Left ventricle myocardium inferior (tissue), 1 donor: ENCODE measurements at places on chromosomes 3 and 15. TPM values are rescaled to one million over a fixed set of nuclear protein-coding genes. Genes with fewer than 3 reads are reported as not detected.

GRCh38 chr3:140143367-140144069 is 208.5 kb downstream of the CLSTN2 start:
- DNase-seq: no peak

DNA sequence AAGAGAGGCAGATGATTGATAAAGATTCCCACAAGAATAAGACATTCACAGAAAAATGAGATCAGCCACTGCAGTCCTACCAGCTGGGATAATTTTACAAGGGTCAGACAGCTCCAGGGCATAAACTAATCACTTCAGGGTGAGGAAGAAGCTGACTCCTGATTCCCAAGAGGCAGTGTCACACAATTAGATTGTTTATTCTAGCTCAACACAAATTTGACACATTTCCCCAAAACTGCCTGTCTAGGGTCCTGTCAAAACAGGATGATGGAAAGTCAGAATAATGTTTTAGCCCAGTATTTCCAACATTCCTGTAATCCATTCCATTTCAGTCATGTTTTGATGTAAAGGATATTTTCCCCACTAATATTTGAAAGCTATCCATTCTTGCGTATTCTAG is 110.8 kb downstream of the TNIK start:
- no peak for DNase-seq

The CPN2 gene
- total RNA-seq: 2.4 TPM

GRCh38 chr3:3281024-3281423 is 101.5 kb upstream of the CRBN start:
- no peak for DNase-seq

- DNase-seq: no peak
Observed at GRCh38 chr3:29977360-29977759, 629.0 kb upstream of the TGFBR2 start.

DNA sequence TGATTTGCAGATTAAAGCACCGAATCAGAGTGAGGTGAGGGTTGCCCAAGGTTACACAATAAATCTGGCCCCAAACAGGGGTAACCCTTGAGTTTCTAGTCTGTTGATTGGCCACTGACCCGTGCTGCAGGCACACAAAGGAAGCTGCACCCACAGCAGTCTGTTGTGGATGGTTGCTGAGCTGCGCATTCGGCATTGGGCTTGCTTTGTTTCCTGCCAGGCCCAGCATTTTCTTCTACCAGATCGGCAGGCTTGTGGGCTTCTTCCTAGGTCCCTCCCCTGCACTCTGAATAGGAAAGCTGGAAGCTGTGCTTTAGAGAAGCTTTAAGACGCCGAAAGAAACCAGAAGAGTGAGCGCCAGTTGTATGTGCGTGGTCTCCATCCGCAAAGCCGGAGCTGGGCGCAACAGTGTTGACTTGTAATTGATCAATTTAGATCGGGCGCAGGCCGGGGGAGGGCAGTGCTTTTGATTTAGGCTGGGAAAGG is 12.1 kb downstream of the B3GNT5 start:
- peak; percentile 32 for DNase-seq

DNA sequence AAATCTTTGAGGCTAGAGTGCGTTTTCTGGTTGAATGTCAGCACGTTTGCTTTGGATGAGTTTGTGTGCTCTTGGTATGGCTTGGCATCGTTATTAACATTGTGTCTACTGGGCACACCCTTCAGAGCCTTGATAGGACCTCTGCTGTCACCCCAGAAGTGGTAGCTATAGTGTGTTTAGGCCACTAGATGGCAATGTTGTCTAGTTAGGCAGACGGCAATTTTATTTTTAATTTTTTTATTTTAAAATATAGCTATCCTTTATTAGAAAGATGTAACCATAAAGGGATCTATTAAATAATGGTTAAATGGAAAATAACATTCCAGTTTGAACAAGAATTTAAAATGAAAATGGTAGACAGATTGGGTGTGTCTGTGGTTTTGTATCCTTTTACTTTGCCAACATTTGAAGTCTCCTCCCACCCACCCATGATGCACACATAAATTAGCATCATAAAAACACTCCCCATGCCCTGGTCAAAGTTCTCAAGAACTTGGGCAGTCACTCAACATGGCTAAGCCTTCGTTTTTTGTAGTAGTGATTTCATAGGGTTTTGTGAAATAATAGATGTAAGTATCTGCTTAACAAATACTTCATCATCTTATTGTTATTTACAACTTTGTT is 200.7 kb downstream of the KCNH8 start:
- no peak for DNase-seq

DNA sequence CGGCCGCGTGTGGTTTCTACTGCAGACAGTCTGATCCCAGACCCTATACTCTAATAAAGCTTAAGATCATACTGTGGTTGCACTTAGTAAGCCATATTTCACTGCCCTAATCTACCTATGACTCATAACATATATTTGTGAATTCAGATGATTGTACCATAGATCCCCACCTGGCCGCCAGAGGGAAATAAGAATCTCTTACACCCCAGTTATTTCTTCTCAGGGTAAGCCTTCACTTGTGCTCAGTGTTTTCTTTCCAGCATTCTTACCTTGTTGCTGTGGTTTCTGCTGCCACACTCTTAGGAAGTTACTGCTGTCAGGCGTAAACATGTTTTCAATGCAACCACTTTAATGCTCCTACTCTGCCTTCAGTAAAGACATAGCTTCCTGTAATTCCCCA is 105.9 kb downstream of the B3GALNT1 start:
- DNase-seq: no peak

DNA sequence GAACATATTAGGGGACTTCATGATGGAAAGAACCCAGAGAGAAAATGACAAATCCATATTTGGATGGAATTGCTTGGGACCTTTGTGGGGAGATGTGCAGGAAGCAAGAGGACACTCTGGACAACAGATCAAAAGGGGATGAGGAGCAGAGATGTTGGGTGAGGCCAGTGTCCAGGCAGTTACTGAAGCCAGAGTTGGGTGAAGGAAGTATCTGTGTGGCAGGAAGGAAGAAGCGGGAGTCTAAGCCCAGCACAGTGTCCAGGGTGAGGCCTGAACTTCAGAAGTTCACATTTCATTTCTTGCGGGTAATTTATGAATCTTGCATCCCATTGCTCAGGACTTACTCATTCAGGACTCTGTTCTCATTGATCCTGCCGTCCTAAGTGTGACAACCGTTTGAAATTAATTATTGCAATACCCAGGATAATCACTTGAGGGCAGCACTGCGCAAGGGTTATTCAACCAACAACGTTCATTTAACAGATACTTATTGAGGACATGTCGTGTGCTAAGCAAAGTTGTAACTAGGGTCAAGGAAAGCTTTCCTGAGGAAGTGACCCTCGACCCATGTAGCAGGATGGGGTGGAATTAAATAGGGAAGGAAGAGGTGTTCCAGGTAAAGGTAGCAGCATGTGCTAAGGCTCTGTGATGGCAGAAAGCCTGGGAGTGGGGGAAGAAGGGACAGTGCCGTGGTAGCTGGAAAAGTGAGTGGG is 61.3 kb upstream of the CMTM8 start:
- no peak for DNase-seq

GRCh38 chr3:115239717-115240116 is 92.6 kb upstream of the ZBTB20 start:
- DNase-seq: peak; percentile 25

The BFSP2 gene
- not detected for total RNA-seq

DNA sequence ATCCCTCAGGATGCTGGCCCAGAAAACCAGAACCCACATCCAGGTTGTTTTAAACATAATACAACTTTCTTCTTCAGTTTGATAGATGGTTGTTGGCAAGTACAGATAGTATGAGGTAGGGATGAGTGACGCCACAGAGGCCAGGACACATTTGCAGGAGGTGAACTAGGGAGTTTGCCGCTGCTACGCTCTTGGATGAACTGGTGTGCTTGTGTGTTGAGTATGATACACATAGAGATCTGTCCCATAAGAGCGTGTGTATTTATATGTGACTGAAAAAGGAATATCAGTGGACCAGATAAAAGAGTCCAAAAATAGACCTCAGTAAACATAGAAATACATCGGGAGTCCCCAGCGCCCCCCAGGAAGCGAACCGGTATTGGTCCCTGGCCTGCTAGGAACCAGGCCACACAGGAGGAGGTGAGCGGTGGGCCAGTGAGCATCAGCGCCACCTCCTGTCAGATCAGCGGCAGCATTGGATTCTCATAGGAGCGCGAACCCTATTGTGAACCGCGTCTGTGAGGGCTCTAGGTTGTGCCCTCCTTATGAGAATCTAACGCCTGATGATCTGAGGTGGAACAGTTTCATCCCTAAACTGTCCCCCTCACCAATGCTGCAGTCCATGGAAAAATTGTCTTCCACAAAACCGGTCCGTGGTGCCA is 98.1 kb downstream of the LRRK1 start:
- DNase-seq: no peak

DNA sequence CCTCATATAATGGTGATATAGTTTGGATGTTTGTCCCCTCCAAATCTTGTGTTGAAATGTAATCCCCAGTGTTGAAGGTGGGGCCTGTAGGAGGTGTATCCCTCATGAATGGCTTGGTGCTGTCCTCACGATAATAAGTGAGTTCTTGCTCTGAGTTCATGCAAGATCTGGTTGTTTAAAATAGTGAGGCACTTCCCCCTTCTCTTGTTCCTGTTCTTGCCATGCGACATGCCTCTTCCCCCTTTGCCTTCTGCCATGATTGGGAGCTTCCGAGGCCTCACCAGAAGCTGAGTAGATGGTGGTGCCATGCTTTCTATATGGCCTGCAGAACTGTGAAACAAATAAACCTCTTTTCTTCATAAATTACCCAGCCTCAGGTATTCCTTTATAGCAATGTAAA is 39.2 kb downstream of the REC114 start:
- no peak for DNase-seq

The TOPAZ1 gene
- not detected for total RNA-seq

The RASA2 gene
- 4.3 TPM for total RNA-seq

The NUSAP1 gene
- 2.6 TPM for total RNA-seq

DNA sequence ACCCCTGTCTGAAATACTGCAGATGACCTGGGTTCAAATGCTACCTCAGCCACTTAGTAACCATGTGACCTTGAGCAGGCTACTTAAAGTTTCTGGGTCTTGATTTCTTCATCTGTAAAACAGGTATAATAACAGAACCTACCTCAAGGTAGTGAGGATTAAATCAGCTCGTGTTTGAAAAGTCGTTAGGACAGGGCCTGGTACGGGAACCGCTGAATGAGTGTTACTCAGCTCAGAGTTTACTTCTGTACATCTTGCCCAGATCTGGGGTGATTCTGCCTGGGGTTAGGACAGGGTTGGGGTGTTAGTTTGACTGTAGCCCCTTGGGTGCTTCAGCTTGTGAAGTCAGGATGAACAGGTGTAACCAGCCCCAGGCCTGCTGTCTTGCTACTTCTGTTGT is 1.8 kb downstream of the SEMA4B start:
- DNase-seq: no peak

DNA sequence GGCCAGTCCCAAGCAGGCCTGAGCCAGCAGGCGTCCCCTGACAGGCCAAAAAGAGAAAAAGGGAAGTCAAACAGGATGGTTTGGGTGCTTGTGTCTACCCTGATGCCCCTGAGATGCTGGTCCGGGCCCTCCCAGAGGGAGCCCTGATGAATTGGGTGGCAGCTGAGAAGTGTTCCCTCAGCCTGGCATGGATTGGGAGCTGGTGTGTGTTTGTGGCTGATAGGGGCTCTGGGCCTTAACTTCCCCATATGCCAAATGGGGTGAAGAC is 1.4 kb downstream of the FBLN2 start:
- DNase-seq: no peak

The CCR2 gene
- 0.63 TPM for total RNA-seq

The PLCH1 gene
- 0.85 TPM for total RNA-seq

DNA sequence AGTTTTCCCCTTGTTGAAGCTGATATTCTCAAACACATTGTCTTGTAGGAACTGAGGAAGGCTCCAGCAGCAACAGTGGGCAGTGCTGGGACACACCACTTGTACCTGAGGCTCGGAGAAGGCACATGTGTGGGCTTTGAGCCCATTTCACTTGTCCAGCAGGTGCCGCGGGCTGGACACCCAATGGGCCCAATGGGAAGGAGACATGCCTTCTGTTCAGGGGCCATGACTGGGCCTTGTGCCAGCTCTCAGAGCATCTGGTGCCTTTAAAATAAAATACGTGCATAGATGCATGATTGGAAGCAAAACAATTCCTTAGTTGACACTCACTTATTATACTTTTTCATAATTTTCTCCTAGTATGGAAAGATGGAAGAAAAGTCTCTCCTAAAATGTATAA is 334.2 kb downstream of the KLF13 start:
- no peak for DNase-seq

DNA sequence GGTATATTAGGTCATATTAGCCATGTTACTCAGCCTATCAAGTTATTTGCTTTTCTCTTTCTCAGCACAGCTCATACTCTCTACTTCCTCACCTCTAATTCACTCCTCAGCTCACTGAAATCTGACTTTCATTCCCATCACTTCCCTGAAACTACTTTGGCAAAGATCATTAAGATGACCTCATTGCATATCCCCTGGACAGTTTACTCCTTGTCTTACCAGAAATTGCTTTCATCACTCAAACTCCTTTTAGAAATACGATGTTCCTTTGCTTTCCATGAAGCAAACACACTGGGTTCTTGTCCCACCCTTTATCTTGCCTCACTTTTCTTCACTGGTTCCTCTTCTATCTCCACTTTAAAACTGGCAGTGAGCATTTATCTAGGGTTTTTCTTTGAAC is 354.4 kb downstream of the TUSC7 start:
- DNase-seq: no peak

DNA sequence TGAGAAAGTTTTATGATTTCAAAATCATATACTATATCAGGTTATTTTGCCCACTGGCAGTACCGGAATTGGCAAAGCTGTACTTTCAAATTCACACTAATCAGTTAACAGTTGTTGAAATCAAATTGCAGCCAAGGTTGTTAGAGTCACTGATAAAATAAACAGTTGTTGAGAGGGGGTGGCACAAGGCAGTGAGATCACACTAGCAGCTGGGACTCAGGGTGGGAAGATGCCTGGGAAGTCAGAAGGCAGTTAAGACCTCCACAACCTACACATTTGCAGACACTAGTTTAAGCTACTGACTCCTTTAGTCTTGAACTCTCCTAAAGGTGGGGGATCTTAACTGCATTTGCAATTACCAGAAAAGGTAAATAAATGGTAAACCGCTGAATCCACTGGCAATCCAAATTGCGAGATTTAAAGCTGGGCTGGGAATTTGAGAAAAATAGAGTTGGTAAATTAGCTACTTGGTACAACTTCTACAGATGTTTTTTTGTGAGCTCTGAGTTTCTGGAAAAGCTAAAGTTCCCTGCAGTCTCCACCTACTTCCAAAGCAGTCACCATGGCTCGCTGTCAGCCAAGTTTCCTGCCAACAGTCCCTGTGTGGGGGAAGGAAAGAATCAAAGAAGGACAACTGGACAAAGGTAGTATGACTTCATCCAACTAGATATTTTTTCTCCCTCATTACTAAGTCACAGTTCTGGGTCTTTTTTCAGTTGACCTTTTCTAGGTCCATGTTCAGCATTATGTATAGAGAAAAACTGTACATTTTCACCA is 105.7 kb downstream of the ZNF385D start:
- DNase-seq: peak; percentile 67

GRCh38 chr15:63752075-63752684 is 81.6 kb downstream of the HERC1 start:
- no peak for DNase-seq

DNA sequence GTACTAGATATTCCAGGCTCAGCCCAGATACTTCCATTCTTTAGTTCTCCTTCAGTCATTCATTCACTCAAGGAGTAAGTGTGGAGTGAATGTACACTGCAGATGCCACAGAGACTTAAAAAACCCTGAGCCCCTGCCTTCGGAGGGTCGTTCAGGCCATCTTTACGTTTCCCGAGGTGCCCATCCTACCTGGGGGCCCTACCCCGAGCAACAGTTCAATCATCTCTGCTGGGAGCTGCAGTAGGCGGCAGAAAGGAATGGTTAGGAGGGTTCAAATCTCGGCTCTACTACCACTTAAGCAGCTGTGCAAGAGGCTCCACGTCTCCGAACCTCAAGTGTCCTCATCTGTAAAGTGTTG is 613 bp downstream of the SEC13 start:
- no peak for DNase-seq

The BSN gene
- total RNA-seq: 0.55 TPM
